ENCODE measurements at places on chromosomes 7 and 10.
A peak's percentile ranks its signal among the peaks of the same experiment; 100 is the strongest.

- DNase-seq, result no peak
Measured at GRCh38 chr10:94115725-94116124, 122.0 kb downstream of the PLCE1 start.

GRCh38 chr7:132150711-132151110 lies 425.6 kb downstream of the PLXNA4 start:
- DNase-seq, result no peak

DNA sequence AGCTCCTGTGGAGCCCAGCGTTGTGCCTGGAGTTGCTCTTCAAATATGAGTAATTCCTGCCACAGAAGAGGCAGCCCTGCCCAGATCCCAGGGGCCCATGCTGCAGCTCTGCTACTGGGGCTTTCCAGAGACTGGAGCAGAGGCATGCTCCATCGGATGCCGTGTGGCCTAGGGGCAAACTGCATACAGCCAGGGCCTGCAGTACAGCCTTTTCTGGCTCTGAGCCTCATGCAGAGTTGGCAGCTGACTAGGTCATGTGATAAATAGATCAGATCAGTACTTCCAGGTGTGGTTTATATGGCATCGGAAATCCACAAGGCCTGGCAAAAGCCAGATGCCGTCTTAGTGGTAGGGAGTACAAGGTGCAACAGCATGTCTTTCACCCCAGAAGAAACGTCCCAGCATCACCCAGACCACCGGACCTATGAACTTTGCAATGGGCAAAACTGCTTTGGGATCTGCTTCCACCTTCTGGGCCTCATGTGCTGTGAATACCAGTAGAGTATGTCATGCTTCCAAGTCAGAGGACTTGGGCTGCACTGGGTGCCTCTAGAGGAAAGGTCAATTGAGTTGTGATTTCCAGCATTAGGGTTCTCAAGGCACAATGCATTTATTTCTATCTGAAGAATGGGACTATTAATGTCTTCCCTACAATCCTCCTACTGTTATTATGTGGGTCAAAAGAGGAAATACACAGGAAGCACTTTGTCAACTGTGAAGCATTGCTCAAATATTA lies 250.7 kb upstream of the ZNF32 start:
- DNase-seq, result no peak

DNA sequence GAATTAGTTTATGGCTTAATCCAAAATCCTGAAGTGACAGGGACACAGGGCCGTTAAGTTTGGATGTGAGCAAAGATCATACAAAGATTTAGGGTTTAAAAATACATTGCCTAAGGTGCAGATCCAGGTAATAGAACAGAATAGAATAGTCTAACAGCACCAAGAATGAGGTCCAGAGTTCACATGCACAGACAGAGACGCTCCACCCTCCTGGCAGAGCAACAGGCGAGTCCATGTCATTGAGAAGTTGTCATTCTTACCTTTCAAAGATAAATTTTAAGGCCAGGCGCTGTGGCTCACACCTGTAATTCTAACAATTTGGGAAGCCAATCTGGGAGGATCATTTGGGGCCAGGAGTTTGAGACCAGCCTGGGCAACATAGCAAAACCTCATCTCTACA lies 209.1 kb upstream of the AUTS2 start:
- DNase-seq, result no peak

DNA sequence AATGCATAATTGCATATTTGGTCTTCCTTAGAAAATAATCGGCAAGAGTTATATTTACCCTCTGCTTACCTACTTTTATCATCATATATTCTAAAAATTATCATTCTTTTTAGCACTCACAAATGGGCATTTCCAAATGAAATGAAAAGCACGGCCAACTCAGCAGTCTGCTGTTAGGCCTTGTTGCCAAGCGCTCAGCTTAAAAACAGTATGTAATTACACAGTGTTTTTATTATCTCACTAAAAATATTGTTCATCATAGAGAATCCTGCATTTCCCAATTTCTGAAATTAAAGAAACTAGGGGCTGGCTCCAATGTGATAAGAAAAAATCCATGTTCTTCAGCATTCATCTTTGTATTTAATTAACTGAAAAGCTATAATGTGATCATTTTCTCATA lies 391.7 kb upstream of the ADARB2 start:
- no peak for DNase-seq

DNA sequence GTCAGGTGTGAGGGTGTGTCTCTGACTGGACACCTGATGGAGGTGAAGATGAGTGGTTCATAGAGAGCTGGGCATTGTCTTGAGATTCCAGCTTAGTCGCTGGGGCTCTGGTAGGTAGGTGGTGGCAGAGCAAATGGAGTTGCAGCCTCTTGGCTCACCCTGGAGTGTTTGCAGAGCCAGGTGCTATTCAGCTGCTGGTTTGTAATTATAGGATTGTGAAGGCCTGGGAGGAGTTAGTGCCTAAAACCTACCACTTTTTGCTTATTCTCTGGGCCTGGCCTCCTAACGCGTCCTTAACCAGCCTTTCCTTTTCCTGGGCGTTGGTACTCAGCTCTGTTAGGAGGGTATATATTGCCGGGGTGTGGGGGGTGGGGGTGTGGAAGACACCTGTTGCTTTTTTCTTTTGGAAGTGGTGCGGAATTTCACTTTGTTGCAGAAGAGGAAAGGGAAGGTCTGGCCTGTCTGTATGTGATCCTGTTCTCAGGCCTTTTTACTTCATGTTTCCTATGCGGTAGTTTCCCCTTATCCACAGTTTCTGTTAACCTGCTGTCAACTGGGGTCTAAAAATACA lies 3.2 kb downstream of the PPRC1 start:
- DNase-seq, result no peak

GRCh38 chr7:43591558-43592180 lies 8.8 kb downstream of the STK17A start:
- DNase-seq, result no peak

GRCh38 chr10:26881600-26882331 lies 21.0 kb upstream of the ABI1 start:
- DNase-seq, result peak; percentile 69

- DNase-seq, result peak; percentile 5
Measured at GRCh38 chr10:72525277-72525676, 100.6 kb downstream of the MICU1 start.

DNA sequence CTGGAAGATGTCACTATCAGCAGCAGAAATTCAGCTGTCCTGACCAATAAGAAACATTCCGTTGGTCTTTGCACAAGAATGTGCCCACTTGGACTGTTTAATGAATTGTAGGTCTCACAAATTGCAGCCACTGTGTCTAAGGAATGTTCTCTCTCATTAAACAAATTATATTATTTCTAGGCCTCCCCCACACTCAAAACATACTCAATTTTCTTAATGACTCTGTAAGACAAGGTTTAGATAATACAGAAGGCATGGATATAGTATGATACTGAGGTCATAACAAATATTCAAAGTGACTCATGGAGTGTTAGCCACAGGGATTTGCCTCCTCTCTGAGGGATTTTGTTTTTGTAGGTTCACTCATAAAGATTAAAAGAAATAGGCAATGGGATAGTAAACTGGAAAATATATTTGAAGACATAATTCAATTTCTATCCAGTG lies 197.5 kb downstream of the PTN start:
- DNase-seq, result peak; percentile 71

- DNase-seq, result peak; percentile 6
Measured at GRCh38 chr10:75632805-75633462, 201.5 kb downstream of the LRMDA start.

DNA sequence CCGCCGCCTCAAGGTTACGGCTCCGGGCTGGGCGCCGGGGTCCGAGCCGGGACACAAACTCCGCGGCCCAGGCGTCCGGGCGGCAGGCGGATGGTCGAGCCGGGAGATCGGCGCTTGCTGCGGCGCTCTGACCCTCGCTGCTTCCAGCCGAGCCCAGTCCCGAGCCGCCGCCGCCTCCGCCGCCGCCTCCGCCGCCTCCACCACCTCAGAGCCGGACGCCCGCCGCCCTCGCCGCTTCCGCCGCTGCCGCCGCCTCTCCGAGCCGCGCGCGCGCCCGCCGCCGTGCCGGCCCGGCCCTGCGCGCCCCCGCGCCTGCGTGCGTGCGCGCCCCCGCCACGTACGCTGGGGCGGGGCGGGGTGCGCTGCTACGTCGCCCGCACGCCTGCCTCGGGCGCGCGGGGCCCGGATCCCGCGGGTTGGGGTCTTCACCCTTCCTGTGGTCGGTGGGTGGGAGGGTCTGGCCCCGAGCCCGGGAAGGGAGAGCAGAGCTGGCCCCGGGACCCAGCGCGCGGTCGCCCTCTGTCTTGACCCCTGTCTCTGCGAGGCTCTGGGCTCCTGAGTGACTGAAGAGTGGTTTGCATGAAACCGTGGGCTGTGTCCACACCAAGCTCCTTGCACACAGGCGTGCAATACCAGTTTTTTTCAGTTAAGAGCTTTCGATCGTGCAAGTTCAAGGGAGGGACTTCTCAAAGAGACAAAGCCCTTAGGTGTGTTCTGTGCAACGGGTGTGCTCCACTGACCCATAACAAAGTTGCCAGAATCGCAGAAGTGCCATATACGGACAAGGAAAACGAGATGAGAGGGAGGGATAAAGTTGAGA lies at the start of gene SMURF1:
SMURF1 (minus strand) TSS at position 256 of the 820 bp plus-strand sequence. CDS start 328 bp downstream, outside the sequence.
- DNase-seq, result peak; percentile 79

GRCh38 chr7:22182149-22182548 lies 174.8 kb downstream of the RAPGEF5 start:
- no peak for DNase-seq

GRCh38 chr7:5708271-5708670 lies 73.2 kb downstream of the RNF216 start:
- DNase-seq, result no peak

DNA sequence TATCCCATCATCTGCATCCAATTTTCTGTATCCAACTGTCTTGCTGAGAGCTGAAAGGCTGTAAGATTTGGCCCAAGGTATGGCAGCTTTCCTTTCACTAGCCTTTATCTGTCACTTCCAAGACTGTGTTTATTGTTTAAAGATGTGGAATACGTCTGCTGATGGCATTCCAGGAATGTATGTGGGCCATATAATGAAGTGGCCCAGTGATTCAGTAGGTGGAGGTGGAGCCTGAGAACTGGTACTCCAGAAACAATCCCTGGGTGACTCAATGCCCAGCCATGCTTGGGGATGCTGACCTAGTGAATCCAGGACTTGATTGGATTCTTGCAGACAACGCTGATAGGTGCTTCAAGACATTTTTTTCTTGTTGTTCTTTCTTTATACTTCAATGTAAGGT lies 13.5 kb downstream of the NEUROD6 start:
- no peak for DNase-seq

DNA sequence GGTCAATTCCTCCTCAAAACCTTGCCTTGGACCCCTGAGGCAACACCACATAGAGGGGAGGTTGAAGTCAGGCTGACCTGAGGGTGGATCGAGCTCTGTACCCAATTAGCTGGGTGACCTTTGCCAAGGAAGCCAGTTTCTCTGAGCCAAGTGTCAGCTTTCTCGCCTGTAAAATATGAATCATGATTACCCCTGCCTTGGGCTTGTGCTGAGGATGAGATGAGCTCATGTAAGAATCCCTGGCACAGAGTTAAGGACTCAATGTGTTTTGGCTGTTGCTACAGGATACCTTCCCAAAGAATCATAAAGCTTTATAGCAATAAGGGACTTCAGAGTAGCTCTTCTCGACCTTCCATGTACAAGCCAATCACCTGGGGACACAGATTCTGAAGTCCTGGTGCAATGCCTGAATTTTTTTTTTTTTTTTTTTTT lies 43.5 kb upstream of the CACUL1 start:
- peak; percentile 69 for DNase-seq

GRCh38 chr7:28356619-28357018 lies 55.7 kb upstream of the CREB5 start:
- no peak for DNase-seq

DNA sequence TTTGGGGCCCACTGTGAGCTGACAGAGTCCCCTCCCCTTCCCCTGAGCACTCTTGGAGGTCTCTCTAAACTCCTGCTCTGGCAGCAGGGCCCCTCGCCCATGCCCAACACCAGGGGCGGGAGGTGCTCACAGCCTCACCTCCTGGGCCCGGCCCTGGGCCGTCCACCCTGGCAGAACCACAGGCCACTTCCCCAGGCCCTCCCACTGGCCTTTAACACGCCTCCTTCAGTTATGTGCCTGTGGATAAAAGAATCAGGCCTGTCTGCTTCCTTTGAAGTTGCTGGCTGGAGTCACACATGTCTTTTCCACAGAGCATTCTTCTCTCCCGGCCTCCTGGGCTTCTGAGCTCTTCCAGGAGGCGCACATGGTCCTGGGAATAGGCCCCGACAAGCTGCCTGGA lies 10.2 kb downstream of the MYL10 start:
- DNase-seq, result peak; percentile 76

DNA sequence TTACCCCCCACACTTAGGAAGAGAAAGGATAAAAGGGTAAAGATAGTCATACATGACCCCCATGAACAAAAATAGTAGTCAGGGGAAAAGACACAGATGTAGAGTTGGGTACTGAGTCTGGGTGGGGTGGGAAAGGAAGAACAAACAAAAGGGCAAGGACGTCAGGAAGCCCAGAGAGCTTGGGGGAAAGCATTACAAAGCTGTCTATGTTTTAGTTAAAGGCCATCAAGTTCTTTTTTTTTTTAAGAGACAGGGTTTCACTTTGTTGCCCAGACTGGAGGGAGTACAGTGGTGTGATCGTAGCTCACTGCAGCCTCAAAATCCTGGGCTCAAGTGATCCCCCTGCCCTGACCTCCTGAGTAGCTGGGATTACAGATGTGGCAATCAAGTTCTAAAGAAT lies 98.4 kb upstream of the PDLIM1 start:
- no peak for DNase-seq

GRCh38 chr10:69892406-69892805 lies 90.7 kb downstream of the COL13A1 start:
- DNase-seq, result no peak

- no peak for DNase-seq
Measured at GRCh38 chr7:81816312-81816711, 46.5 kb upstream of the HGF start.

- DNase-seq, result peak; percentile 58
Measured at GRCh38 chr10:33155720-33156638, 178.5 kb downstream of the NRP1 start.

GRCh38 chr10:498760-499435 lies 190.6 kb downstream of the DIP2C start:
- no peak for DNase-seq

- peak; percentile 50 for DNase-seq
Measured at GRCh38 chr10:133378251-133379096, 588 bp upstream of the PAOX start.

GRCh38 chr7:127367679-127368078 lies 24.8 kb downstream of the ZNF800 start:
- DNase-seq, result no peak

- DNase-seq, result no peak
Measured at GRCh38 chr10:4568731-4569130, 257.3 kb upstream of the AKR1E2 start.

GRCh38 chr10:94219829-94220228 lies 142.9 kb downstream of the NOC3L start:
- DNase-seq, result no peak

GRCh38 chr10:97584060-97584797 lies at the start of gene HOGA1:
TSS of gene HOGA1 (plus strand) at chr10:97584389. CDS start at chr10:97584704, 315 bp downstream.
- peak; percentile 74 for DNase-seq

- no peak for DNase-seq
Measured at GRCh38 chr10:1205450-1206030, 149.4 kb downstream of the WDR37 start.
